ENCODE measurements at places on chromosomes 11 and 22. TPM values are rescaled to one million over a fixed set of nuclear protein-coding genes. Genes with fewer than 3 reads are reported as not detected.

Gene ANO1
- total RNA-seq, result 0.86 TPM

Gene NXPE4
- total RNA-seq, result not detected

Gene GAB4
- not detected for total RNA-seq

Gene OR51E2
- total RNA-seq, result not detected

Gene CFAP300
- 4.1 TPM for total RNA-seq

DNA sequence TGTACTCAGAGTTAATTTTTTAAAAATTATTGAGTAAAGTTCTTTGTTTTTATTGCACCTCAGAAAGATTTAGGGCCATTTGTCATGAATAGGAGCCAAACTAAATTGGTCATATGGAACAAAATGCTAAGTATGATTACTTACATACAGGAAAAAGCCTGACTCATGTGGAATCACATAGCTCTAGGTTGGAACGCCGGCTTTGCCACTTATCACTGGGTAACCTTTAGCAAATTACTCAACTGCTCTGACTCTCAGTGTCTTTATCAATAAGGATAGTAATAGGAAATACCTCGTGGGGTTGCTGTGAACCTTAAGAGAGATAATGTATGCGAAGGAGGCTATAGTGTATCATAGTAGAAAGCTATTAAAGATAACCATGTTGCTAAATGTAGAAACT lies 638.5 kb downstream of the NELL1 start:
- no peak for DNase-seq

DNA sequence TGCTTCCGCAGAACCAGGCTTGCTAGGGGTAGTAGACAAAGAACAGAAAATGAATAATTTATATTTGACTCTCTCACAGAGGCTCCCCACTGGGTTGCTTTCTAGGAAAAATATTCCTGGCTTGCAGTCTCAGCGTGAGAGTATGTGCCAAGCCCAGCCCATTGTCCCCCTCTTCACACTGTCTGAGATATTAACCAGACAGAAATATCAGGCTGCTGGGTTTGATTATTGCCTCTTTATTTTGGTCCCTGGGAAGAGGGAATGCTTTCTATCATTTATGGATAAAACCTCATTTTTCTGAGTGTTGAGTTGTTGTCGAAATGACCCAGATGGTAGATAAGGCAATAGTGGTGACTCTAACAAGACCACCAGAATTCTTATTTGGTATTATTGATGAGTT lies 367.9 kb downstream of the METTL15 start:
- no peak for DNase-seq

GRCh38 chr11:643849-644738 lies 7.0 kb downstream of the DRD4 start:
- DNase-seq, result no peak

- DNase-seq, result peak; percentile 2
Observed at GRCh38 chr11:93169950-93170561, 27.7 kb downstream of the SLC36A4 start.

DNA sequence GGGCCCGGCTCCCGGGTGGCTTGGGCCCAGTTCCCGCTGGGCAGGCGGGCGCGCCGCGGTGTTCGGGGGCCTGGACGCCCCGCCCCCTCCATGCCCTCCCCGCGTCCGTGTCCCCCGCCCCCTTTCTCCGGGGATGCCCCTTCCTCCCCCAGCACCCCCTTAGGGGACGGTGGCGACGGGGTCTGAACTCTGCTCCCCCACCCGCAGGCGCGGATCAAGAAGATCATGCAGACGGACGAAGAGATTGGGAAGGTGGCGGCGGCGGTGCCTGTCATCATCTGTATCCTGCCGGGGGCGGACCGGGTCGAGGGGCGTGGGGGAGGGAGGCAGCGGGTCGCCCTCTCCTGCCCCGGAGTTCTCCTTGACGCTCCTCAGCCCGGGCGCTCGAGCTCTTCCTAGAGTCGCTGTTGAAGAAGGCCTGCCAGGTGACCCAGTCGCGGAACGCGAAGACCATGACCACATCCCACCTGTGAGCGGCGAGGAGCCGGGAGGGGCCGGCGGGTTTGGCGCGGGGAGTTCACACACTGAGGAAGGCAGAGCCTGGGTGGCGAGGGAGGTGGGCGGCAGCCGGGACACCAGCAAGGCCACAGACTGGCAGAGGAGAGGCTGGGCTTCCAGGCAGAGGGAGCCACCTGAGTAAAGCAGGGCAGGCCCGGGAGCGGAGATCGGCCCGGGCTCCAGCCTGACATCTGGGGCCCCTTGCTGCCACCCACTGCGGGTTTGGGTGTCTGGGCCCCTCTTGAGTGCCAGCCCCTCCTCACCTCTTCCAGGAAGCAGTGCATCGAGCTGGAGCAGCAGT lies 546 bp downstream of the DRAP1 start:
- peak; percentile 55 for DNase-seq

GRCh38 chr22:46297151-46297812 lies 612 bp downstream of the GTSE1 start:
- peak; percentile 69 for DNase-seq

DNA sequence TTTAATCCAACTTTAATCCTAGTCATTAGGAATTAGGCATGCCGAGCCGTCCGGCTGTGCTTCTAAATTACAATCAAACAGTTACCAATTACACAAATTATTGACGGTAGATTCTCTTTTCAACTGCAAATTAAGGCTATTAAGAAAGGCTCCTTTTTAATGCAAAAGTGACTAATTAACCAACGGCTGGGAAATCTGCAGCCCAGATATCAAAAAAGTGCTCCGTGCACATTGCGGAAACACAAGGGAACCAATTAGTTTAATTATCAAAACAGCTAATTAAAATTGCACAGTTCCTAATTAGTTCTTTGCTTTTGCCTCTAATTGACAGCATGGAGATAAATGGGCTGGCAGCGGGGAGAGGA lies 19.4 kb upstream of the LMO1 start:
- no peak for DNase-seq

DNA sequence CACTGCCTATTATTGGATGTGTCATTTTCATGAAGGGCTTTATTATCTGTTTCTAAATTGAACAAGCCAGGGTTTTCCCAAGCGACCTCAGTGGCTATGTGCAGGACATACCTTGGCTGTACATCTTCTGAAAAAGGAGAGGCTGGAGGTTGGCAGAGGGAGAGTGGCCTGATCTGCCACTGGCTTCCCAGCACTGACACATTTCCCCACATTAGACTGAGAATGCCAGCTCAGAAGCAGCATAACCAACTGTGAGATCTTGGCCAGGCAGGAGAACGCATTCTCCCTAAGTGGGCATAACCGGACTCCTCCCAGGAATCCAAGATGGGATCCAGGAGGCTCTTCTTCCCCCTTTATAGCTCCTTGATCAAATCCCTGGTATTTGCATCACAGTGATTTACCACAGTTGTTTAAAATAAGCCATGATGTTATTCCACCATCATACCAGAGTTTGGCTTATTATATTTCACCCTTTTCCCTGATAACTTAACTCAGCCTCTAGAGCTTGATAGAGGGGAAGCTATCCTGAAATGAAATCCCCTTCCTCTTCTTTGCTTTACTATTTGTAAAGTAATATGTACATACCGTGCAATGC lies 33.8 kb downstream of the AMOTL1 start:
- no peak for DNase-seq

GRCh38 chr11:11349870-11350337 lies 3.1 kb downstream of the CSNK2A3 start:
- DNase-seq, result peak; percentile 6

DNA sequence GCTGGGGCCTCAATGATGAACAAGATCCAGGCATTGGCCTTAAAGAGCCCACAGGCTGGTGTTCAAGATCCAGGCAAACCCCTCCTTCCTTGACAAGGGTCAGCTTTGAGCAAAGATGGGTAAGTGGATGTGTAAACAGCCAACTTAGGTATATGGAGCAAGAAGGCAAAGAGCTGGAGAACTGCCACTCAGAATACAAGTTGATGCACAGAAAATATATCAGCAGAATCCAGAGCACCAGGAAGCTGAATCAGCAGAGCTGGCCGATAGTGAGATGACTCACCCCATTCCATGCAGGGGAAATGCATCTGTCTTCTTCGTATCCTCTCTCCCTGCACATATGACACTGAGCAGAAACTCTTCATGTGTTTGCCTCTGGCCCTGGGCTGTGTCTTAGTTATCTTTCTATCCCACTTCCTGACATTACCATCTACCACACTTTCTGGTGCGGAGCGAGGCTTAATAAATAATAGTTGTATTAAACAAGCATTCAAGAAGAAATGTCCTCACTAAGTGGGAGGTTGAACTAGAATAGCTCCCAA lies 57.8 kb downstream of the ENDOD1 start:
- DNase-seq, result peak; percentile 82

DNA sequence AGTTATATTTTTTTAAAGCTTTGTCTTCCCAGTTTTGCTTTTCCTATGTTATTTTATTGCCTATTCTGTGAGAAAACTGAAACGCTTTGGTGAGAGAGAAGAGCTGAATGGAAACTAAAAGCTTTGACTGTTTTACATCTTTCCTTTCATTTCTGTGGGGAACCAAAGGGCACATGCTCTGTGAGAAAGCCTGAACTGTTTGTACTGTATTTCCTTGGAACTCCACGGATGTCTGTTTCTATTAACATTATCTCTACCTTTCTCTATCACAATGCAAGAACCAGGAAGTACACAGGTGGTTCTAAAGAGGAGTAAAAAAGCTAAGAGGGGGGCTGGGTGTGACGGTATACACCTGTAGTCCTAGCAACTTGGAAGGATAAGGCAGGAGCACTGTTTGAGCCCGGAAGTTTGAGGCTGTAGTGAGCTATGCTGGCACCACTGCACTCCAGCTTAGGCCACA lies 43.8 kb downstream of the CELF1 start:
- DNase-seq, result no peak

GRCh38 chr11:108926841-108927577 lies 262.1 kb downstream of the DDX10 start:
- DNase-seq, result no peak

DNA sequence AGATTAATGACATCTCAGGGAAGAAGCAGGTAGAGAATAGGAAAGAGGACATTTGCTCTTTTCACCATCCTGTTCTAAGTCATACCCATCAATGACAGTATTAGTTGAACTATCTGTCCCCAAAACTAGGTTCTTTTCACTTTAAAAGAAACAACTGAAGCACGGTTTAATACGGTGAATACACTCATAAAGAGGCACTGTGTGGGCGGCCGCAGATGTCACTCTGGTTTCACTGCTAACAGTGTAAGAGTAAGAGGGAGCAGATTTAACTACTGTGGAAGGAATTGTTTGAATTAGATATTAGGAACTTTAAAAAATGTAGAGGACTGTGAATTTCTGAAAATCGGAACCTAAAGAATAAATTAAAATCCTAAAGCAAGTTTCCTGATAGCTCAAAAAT lies 49.5 kb downstream of the VSIG10L2 start:
- DNase-seq, result no peak
